ENCODE measurements at places on chromosomes 5 and 9. TPM values are rescaled to one million over a fixed set of nuclear protein-coding genes. Genes with fewer than 3 reads are reported as not detected.

TLN1 gene
- 200 TPM for polyA plus RNA-seq

NR2F1 gene
- 203 TPM for polyA plus RNA-seq

DNA sequence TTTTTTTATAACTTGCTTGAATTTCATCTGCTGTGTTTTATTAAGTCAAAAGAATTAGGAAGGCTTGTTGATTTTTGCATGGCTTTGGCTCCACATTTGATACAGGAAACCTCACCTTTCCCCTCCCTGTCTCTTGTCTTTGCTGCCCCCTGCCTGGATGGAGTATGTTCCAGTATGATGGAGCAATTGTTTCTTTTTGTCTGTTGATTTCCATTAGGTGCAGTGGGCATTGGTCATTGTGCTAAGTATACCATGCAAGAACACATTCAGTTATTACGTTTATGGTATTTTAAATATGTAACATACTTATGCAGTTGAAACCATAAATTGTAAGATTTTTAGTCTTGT, 19.6 kb downstream of the TJP2 start:
- no peak for DNase-seq

DNA sequence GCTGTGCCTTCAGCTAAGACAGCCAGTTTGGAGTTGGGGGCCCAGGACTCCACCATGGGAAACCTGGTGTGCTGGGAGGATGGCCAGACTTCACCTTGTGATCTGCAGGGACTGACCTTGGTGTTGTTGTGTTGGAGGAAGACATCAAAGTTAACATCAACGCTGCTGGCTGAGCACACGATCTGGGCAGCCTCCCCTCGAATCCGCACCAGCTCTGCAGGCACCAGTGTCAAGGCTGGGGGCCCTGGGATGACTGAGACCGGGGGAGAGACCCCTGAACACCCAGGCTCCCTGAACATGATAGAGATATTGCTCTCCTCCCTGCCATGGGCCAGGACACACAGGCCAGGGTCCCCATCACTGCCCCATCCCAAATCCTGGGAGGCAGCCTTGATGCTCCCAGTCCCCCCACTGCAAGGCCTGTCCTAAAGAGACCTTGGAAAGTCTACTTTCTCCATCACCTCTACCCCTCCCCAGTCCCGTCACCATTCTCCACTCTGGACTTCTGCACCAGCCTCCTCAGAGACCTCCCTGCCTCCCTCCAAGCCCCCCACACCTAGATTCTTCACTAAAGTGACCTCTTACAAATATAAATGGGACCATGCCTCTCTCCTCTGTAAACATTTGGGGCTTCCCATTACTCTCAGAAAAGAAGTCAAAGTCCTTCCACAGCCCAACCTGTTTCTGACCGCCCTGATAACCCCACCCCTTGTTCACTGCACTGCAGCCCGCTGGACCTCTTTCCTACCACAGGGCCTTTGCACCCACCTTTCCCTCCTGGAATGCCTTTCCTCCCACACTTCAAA, 8.2 kb downstream of the CSF1R start:
- DNase-seq = no peak

GRCh38 chr5:68431601-68432337, 216.2 kb downstream of the PIK3R1 start:
- DNase-seq = no peak

DNA sequence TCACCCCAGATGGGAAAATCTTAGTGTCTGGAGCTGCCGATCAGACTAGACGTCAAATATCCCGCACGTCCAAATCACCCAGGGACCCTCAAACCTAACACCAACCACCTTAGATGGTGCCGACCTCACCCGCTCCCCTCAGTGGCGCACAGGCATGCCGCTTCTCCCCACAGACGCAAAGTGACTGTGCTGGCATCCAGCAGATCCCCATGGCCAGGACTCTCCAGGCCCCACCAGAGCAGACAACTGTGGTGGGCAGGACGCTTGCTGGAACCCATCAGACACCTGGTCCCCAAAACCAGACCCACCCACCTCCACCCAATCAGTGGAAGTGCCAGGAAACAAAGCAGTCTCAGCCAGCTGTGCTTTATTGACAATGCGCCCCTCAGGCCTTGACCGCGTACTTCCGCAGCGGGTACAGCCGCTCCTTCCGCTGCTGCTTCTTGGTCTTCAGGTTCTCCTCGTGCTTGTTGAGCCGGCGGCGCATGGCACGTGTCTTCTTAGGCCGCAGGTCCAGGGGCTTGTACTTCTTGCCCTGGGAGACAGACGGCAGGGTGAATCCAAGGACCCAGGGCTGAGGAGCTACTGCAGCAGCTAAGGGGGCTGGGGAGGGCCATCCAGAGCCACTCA, 4.1 kb downstream of the RPL35 start:
- no peak for DNase-seq

- no peak for DNase-seq
These were observed 1202.4 kb upstream of the SEMA6A start for GRCh38 chr5:117776977-117777376.

Measured in left lung (tissue), 14 donors.